ENCODE measurements at places on chromosomes 2 and 18.

GRCh38 chr2:159755788-159756187 is 42.2 kb downstream of the CD302 start:
- DNase-seq, result no peak

- no peak for DNase-seq
Measured at GRCh38 chr2:119204525-119204924, 19.1 kb upstream of the STEAP3 start.

GRCh38 chr2:128439791-128440665 is 121.4 kb upstream of the HS6ST1 start:
- no peak for DNase-seq

- DNase-seq, result no peak
Measured at GRCh38 chr2:218421027-218421426, 2.1 kb downstream of the VIL1 start.

- no peak for DNase-seq
Measured at GRCh38 chr2:227257820-227258219, 67.2 kb upstream of the MFF start.
